ENCODE measurements at places on chromosomes 5 and 9. TPM values are rescaled to one million over a fixed set of nuclear protein-coding genes. Genes with fewer than 3 reads are reported as not detected.

- H3K27me3 ChIP-seq: no peaks in the 10 kb centered on the region
- H3K36me3 ChIP-seq: no peaks in the 10 kb centered on the region
- peaks cover 8% of the 10 kb centered on the region for H3K4me1 ChIP-seq
Measured at GRCh38 chr9:123769719-123770118, 160.2 kb downstream of the DENND1A start.

GRCh38 chr5:132392978-132393825 lies 23.7 kb downstream of the SLC22A5 start:
- no peaks in the 10 kb centered on the region for H3K27me3 ChIP-seq
- no peak for DNase-seq
- peaks cover 52% of the 10 kb centered on the region for H3K4me1 ChIP-seq
- H3K36me3 ChIP-seq: no peaks in the 10 kb centered on the region
- no peak overlapping the region for H3K27ac ChIP-seq
- no peak overlapping the region for H3K4me3 ChIP-seq

GRCh38 chr5:158549311-158549710 lies 550.4 kb downstream of the EBF1 start:
- no peak for DNase-seq
- no peak overlapping the region for H3K4me3 ChIP-seq
- H3K4me1 ChIP-seq: no peaks in the 10 kb centered on the region
- H3K36me3 ChIP-seq: no peaks in the 10 kb centered on the region
- H3K27me3 ChIP-seq: no peaks in the 10 kb centered on the region
- H3K27ac ChIP-seq: no peak overlapping the region

- H3K36me3 ChIP-seq: no peaks in the 10 kb centered on the region
- DNase-seq: no peak
Measured at GRCh38 chr9:71891557-71892189, 19.3 kb downstream of the ABHD17B start.

- DNase-seq: no peak
- no peak overlapping the region for H3K27ac ChIP-seq
- H3K27me3 ChIP-seq: no peaks in the 10 kb centered on the region
- no peaks in the 10 kb centered on the region for H3K4me1 ChIP-seq
- H3K36me3 ChIP-seq: no peaks in the 10 kb centered on the region
Measured at GRCh38 chr9:74463825-74464224, 33.3 kb upstream of the RORB start.

DNA sequence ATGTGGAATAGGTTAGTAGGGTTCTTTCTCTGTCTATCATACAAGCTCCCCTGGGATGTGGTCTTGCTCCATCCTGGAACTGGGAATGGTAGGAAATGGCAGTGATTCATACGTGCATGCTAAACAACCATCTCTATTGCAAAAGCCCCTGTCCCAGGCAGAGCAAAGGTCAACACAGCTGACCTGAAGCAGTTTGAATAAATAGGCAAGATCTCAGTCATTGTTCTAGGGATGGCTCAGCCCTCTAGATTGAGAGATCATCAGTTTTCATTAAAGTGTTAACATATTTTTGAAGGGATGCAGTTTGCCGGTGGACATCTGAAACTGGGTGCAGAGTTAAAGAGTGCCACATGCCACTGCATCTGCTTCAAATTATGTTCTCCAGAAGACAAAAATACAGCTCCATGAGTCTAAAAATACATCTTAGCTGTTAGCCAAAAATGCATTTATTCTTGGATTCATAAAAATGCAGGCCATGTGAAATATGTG lies 224.1 kb downstream of the ESM1 start:
- no peak overlapping the region for H3K4me3 ChIP-seq
- no peaks in the 10 kb centered on the region for H3K4me1 ChIP-seq
- H3K27me3 ChIP-seq: no peaks in the 10 kb centered on the region
- no peak for DNase-seq

DNA sequence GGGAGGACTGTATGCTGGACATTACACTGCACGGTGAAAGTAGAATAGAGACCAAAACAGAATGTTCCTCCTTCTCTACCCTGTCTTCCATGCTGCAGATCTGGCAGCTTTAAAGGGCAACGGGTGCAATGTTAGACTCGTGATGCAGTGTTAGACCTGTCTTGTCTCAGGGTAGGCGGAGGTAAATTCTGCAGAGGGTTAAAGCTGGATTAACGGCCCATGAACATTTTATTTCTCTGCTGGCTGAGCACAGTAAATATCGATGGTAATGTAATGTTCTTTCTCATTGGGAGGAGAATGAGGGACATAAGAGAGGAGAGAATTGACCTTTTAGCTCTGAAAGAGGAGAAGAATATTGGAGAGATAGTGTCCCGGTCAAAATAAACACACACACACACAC lies 178.9 kb downstream of the NMUR2 start:
- H3K27me3 ChIP-seq: no peaks in the 10 kb centered on the region
- no peaks in the 10 kb centered on the region for H3K36me3 ChIP-seq
- no peak for DNase-seq
- H3K4me3 ChIP-seq: no peak overlapping the region
- H3K4me1 ChIP-seq: no peaks in the 10 kb centered on the region
- no peak overlapping the region for H3K27ac ChIP-seq

GRCh38 chr9:14788846-14789245 lies 66.3 kb upstream of the CER1 start:
- no peak overlapping the region for H3K4me3 ChIP-seq
- DNase-seq: no peak
- H3K4me1 ChIP-seq: no peaks in the 10 kb centered on the region
- H3K27ac ChIP-seq: no peak overlapping the region

GRCh38 chr5:134649163-134649835 lies 714 bp downstream of the SEC24A start:
- DNase-seq: peak; percentile 43
- H3K36me3 ChIP-seq: no peaks in the 10 kb centered on the region
- peak overlapping the region; percentile 52 for H3K4me3 ChIP-seq
- peak overlapping the region; percentile 96 for H3K27ac ChIP-seq

DNA sequence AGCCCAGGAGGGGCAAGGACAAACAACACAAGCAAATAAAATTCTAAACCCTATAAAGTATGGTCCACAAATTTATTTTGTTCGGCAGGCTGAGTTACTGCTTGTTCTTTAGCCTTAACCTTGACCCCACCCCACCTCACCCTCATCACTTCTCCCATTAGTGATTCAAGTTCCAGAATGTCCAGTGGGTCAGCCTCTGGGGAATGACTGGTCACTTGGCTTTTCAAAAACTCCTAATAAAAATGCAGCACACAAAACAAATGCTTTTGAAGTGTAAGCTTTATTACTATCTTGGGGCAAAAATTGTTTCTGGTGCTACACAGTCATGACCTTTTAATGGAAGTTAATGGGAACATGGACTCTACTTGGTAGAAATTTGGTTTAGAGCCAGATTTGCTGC lies 142.1 kb downstream of the MPDZ start:
- peaks cover 5% of the 10 kb centered on the region for H3K36me3 ChIP-seq
- H3K4me1 ChIP-seq: no peaks in the 10 kb centered on the region
- no peak overlapping the region for H3K27ac ChIP-seq
- no peak overlapping the region for H3K4me3 ChIP-seq
- DNase-seq: no peak

- peak; percentile 43 for DNase-seq
- peak overlapping the region; percentile 90 for H3K27ac ChIP-seq
- H3K36me3 ChIP-seq: no peaks in the 10 kb centered on the region
- no peak overlapping the region for H3K4me3 ChIP-seq
- peaks cover 34% of the 10 kb centered on the region for H3K4me1 ChIP-seq
Measured at GRCh38 chr9:96071076-96071814, 195.8 kb downstream of the ERCC6L2 start.

ALDH1B1 gene
- total RNA-seq: 33.9 TPM

TEX48 gene
- not detected for total RNA-seq

IFNA5 gene
- not detected for total RNA-seq
